ENCODE measurements at places on chromosomes 1 and 21.
A peak's percentile ranks its signal among the peaks of the same experiment; 100 is the strongest.

DNA sequence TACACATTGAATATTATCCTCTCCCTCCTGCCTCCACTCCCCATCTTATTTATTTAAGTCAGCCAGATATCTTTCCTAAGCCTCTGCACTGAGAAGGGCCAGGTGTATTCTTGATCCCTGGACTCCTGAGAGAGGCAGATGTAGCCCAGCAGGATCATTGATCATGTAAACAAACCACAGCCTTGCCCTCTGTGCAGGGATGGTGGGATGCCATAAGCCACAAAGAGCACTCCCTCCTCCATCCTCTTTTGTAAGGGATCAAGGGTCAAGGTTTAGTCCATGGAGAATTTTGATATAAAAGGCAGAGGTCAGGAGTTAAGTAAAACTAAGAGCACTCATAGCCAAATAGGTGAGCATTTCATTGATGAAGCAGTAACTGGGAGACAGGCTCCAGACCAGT is 17.3 kb downstream of the PHGDH start:
- no peak for DNase-seq

DNA sequence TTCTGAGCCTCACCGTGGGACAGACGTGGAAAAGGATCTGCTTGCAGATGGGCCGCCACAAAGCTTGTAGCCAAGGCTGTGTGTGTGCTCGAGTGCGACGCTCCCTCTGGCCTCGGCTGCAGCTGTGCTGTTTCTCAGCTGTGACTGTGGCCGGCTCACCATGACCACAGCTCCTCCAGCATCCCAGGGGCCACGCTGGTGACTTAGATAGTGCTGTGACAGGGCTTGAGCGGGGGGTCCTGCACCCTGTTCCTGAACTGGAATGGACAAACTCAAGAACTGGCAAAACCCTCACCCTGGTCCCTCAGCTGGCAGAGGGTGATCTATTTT is 17.4 kb upstream of the ACTRT2 start:
- DNase-seq = no peak

DNA sequence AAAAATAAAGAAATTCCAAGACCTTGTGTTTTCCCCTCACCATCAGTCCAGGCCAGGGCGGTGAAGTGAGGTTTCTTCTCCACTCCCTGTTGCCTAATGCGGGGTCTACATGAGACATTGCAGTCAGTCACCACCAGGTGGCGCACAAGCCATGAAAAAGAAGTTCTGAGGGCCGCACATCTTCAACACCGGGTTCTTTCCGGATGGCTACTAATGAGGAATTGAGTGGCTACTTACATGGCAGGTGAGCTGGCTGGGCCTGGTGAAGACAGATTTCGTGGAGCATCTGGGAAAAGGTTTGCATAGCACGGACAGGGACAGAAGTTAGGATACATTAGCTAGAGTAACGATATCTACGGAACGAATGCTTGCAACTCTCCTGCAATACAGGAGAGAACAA is 15.8 kb upstream of the S100A11 start:
- peak; percentile 57 for DNase-seq

DNA sequence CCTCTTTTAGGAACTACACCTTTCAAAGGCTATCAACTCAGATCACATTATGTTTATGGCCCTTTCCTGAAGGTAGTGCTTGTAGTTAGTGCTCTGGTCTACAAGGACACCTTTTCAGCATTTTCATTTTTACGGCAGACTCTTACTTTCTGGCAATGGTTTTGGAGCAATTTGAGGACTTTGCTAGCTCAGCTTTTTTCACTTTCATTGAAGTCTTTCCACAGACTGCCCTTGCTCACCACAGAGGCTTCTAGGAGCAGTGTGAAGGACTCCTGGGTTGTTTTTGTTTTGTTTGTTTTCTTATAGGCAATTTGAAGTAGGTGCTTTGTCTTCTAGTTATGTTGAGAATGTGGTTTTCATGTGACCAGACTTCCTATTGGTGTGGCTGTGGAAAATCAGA is 43.1 kb downstream of the CD55 start:
- DNase-seq = no peak

DNA sequence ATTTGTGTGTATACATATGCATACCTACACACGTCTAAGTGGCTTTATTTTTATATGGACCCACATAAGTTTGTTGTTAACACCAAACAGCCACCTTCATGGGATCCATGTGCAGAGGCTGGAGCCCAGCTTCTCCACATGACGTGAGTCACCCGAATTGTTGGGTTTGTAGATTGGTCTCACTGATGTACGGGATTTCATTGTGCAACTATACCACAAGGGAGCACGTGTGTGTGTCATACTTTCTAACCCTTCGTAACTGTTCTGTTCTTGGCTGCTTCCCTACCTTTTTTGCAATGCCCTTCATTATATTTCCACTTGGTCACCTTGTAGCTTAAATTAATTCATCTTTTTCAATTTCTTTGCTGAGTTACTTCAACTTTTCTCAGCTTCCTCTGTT is 21.0 kb downstream of the SPRTN start:
- DNase-seq = peak; percentile 49

GRCh38 chr1:8363186-8363766 is 45.4 kb downstream of the SLC45A1 start:
- no peak for DNase-seq

GRCh38 chr1:33346927-33347649 is 26.2 kb upstream of the A3GALT2 start:
- peak; percentile 95 for DNase-seq

DNA sequence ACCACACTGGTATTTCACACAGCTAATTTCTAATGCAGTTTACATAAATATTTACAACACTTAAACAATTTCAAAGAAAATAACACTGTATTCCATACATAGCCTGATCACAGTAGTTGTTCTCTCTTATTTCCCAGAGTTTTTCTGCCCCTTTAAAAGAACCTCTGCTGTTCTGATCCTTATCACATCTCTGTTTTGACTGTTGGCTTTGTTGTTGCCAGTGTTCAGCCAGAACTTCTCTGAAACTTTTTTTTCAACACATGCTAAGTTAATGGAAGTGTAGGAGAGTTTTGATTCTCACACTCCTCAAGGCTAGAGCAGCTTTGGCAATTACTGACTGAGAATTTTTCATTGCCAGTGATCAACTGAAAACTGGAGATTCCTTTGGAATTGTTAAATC is 11.1 kb downstream of the SELE start:
- DNase-seq = no peak

DNA sequence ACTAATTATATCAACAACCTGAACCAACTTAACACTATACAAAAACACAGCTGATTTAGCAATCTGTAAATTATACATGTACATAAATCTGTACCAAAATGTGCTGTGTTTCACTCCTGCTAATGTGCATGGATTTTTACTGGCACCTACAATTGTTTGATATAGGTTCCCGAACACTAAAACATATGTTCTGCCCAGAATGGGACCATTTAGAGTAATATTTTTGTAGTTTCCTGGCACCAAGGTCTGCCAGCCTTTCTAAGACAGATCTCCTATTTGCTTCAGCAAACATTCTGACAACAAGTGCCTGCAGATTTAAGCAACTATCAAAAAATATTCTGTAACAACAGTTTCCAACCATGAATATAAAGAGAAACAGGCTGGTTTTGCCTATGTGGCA is 4.2 kb downstream of the KCNH1 start:
- DNase-seq = no peak

- no peak for DNase-seq
Observed at GRCh38 chr1:116540088-116540487, 30.7 kb downstream of the CD58 start.

- no peak for DNase-seq
Observed at GRCh38 chr1:62318320-62318755, 896 bp downstream of the KANK4 start.

DNA sequence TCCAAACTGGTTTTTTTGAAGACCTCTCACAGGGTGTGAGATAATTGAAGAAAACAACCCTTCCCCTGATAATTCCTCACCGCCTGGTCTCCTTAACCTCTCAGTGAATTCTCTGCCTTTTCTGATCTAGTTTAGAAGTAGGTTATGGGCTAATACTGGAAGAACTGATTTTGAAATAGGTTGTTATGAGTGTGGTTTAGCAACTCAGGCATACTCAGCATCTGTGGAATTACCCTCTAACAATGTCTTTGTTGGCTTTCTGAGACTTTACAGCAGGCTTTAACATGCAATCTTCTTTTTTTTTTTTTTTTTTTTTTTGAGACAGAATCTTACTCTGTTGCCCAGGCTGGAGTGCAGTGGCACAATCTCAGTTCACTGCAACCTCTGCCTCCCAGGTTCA is 10.3 kb upstream of the PLD5 start:
- no peak for DNase-seq

- peak; percentile 42 for DNase-seq
Observed at GRCh38 chr1:163410073-163410999, 88.6 kb downstream of the NUF2 start.

DNA sequence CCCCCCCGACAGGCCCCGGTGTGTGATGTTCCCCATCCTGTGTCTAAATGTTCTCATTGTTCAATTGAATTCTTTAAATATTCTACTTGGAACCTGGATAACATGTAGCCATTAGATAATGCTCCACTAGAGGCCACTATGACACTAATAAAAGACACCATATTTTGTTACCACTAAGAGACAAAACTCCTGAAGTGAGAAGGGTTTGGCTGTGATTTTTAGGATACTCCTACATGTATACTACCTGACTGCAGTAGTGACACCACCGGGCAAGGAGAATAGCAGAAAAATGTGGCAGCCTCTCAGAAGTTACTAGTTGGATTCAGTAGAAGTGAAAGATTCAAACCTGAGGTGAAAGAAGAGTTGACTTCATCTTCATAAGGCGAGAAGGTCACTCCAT is 36.0 kb downstream of the F5 start:
- DNase-seq = peak; percentile 9

- DNase-seq = peak; percentile 17
Observed at GRCh38 chr1:34924759-34925555, 4.5 kb downstream of the DLGAP3 start.

- no peak for DNase-seq
Observed at GRCh38 chr1:174877208-174877673, 122.5 kb upstream of the CACYBP start.

DNA sequence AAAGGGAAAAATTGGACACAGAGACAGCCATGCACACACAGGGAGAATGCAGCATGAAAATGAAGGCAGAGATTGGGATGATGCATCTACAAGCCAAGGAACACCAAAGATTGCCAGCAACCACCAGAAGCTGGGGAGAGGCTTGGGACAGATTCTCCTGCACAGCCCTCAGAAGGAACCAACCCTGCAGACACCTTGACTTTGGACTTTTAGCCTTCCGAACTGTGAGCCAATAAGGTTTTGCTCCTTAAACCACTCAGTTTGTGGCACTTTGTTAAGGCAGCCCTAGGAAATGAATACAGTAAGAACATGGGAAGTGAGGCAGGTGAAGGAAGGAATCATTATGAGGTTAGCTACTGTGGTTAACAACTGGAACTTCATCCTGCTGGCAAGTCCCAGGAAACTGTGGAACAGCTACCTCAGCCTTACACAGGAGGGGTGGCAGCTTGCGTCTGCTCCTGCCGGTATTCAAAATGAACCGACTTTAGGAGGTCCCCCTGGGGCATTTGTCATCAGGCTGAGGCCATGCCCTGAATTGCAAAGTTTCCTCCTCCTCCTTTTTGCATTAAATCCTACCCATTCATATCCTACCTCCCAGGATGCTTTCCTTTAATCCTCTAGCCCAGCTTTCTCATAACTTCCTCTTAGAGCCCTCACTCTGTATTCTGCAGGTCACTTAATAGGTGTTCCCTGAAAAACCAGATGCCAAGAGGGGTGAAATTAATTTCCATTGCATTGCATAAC is 15.4 kb downstream of the CD247 start:
- DNase-seq = no peak

DNA sequence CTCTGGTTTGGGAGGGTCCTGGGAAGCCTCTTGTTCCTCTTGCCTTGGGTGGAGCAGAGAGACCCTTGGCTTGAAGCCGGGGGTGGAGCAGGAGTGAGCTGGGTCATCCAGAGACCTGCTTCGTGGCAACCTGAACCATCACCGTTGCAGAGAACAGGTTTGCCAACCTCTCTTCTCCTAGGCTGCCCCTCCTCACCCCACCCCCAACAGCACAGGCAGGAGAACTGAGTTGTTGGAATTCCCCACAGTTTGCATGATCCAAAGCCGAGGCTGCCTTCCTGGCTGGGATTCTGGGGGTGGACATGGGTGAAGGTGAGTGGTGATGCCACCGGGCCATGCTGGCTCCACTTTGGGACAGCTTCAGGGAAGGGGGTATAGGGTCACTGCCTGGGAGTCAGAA is 2.2 kb downstream of the WNT4 start:
- DNase-seq = no peak

GRCh38 chr21:46317710-46318463 is 5.8 kb downstream of the C21orf58 start:
- DNase-seq = no peak

Data from HFF-Myc (cell line).